ENCODE measurements at places on chromosomes 4 and X.

DNA sequence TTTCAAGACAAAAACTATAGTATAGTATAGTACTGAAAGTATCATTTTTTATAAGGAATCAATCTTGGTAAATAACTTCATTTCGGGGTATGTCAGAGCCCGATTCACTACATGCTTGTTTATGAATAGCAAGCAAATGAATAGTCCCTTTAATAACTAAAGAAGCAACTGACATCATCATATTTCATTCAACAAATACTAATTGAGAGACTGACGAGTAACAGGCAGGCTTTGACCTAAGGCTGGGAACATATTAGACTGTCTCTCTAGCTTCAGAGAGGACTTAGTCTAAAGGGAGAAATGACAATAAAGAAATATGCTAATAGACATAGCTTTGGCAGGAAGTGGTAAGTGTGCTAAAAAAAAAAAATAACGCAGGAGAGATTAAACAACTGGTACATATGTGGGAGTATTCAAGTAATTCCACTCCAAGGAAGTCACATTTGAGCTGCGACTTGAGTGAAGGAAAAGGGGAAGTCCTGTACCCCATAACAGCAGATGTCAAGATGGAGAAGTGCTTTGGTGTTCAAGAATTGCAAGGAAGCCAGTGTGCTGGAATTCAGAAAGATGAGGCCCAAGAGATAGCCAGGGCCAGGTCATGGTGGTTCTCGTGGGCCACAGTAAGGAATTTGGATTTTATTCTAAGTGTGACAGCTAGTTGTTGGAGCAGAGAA lies 284.9 kb downstream of the FBXO8 start:
- DNase-seq, result no peak

DNA sequence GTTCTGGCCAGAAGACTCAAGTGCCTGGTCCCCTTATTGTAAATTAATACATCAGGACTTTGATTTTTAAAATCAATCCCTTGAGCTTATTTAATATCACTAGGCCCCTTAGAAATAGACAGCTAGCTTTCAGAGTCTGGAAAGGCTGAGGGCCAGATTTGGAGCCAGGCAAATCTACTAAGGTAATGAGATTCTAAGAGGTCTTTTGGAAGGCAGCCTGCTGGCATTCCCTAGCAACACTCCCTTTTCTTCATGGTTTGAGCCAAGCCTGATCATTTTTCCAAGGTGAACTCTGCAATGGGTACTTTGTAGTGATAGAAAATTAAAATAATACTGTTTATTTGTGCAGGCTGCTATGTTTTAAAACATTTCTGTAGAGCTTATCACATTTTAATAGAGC lies 378.5 kb downstream of the FAT4 start:
- no peak for DNase-seq

DNA sequence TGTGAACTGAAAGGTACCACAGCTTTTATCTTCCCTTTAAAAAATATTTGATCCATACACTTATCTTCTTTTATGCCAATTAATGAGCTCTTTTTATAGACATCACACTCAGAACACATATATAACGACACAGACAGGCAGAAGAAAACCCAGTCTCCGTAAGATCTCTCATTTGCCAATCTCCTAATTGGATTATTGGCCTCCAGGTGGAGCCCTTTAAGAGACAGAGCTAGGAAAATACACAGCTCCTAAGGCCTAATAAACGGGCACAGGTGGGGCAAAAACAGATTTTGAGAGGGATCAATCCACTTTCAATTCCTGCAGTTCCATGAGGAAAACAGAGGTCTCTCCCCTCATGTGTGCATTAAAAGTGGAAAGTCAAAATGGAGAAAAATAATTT lies 1495.4 kb downstream of the RPA4 start:
- no peak for DNase-seq

GRCh38 chrX:95721011-95721410 lies 963.6 kb upstream of the DIAPH2 start:
- no peak for DNase-seq

GRCh38 chr4:3331511-3332394 lies 38.9 kb downstream of the RGS12 start:
- no peak for DNase-seq

DNA sequence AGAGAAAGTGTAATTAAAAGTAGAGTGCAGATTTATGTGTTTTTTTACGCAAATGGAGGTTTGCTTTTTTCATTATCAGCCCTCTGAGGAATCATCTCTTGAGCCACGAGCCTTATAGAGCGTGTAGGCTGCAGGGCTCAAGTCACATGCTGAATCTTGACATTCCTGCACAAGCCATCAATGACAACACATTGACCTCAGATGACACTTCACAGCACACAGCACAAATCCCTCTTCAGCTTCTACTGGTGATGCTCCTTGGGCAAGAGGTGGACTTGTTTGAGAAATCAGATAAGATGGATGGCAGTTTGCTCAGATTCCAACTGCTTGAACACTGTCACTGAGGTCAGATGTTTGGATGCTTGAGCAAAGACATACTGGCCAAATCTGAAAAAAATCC lies 250.6 kb downstream of the SNCA start:
- no peak for DNase-seq

- no peak for DNase-seq
Observed at GRCh38 chrX:9184211-9184610, 150.3 kb upstream of the FAM9B start.

DNA sequence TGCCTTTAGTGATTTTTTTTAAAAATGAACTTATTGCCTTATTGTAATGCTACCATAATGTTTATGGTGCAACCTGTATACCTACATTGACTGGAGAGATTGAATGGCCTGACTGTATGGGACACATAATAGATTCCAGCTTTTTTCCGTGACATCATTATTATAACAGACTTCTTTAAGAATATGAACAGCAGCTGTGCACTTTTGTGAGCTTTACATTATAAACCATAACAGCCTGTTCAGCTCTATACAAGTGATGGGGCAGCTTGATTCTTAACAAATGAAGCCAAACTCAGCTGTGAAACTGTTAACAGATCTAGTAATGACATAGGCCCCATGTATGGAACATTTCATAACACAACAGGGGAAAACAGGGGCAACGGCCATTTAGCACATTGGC lies 187.0 kb downstream of the BMPR1B start:
- DNase-seq, result no peak

DNA sequence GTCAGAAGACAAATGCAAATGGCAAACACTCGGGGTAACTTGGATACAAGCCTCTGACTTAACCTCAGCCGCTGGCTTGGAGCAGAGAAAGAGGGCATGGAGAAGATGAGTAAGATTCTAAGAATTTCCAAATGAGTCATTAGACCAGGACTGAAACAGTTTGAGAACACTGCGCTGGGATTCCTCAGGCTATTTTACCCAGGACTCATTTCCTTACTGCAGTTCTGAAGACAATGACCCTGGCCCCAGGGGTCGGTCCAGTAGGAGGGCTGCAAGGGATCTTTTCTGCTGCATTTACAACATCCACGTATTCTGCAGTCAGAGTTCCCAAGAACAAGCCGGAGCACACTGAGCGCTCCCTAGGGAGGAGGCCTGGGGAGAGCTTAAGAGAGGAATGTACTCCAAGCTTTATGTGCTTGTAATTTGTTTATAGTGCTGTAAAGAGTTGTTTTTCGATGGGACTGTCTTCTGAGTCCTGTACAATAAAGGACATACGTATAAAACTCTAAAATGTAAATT lies 27.3 kb upstream of the SORBS2 start:
- DNase-seq, result no peak
